ENCODE measurements at places on chromosomes 11 and 22. TPM values are rescaled to one million over a fixed set of nuclear protein-coding genes. Genes with fewer than 3 reads are reported as not detected.

Gene C11orf98
- total RNA-seq = 57.9 TPM

- DNase-seq = no peak
These were observed 138.1 kb downstream of the MAML2 start for GRCh38 chr11:96204721-96205459.

GRCh38 chr11:78223320-78223954 is 34.7 kb downstream of the USP35 start:
- no peak for DNase-seq

Gene CCDC87
- total RNA-seq = 0.62 TPM

- no peak for DNase-seq
These were observed 31.4 kb downstream of the NUMA1 start for GRCh38 chr11:72048766-72049460.

GRCh38 chr22:39502789-39503409 is 809 bp downstream of the MIEF1 start:
- no peak for DNase-seq

DNA sequence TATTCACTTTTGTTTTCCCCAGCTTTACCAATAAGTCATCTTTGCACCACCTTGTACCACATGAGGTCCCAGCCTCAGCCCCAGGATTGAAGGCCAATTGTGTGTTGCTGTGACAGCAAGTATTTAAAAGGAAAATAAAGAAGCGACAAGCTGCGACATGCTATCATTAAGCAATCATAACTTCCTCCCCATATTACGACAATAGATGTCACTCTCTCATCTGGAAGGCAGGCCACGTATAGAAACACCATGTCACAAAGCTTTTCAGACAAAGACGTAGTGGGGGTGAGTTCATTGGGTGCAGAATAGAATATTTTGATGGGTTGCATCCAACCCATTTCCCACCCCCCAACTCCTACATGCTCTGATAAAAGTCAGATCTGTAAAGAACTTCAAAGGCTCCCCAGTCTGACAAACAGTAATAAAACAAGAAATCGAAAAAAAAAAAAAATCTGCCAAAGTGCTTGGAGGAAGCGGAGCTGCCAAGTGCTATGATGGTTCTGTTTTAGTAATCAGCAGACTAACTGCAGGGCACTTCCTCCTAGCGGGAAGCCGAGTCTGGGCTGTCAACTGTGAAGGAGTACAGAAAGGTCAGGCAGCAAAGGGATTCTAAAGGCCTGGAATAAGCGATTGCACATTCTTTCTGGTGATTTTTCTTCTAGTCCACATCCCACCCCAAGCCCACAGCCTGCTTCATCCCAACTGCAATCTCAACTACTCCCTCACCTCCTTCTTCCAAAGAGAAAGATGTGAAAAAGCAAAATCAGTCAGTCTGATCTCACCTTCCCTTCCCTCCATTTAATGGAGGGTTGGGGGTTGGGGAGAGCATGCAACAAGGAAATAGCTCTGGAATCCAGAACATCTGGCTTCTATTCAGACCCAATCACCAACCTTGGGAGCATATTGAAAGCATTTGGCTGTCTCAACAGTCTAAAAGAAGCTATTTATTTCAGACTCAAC is 131.4 kb upstream of the UBASH3B start:
- no peak for DNase-seq

DNA sequence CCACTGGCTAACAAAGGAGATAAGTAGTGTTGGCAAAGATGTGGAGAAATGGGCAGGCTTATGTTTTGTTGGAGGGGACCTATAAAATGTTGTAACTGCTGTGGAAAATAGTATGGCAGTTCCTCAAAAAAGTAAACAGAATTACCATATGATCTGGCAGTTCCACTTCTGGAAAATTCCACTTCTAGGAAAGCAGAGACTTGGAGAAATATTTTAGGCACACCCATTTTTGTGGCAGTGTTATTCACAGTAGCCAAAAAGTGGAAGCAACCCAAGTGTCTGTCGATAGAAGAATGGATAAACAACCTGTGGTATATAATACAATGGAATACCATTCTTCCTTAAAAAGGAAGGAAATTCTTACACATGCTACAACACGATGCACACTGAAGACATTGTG is 57.0 kb upstream of the ADORA2A start:
- no peak for DNase-seq

Gene OR51A7
- total RNA-seq = not detected

Gene OTOG
- not detected for total RNA-seq

Gene CRYBA4
- total RNA-seq = 0.47 TPM

GRCh38 chr11:9527481-9528135 is 45.9 kb upstream of the WEE1 start:
- peak; percentile 42 for DNase-seq

DNA sequence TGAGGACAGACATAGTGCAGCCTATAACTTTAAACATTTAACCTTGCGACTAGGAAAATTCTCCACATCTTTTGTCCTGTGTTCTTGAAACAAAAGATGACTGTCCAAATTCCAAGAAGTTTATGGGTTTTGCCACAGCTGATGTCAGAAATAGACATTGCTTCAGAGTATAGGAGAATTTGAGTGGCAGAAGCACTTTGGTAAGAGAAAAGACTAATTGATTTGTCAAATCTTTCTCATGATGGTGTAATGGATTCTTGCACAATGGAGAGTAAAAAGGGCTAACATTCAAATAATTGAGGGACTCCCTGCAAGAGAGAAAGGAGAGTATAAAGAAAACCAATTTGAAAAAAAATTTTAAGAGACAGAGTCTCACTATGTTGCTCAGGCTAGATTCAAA is 25.3 kb downstream of the C11orf58 start:
- no peak for DNase-seq

GRCh38 chr11:37973941-37974340 is 1375.9 kb upstream of the RAG2 start:
- no peak for DNase-seq

- DNase-seq = no peak
These were observed 696.3 kb downstream of the DLG2 start for GRCh38 chr11:84930863-84931262.

DNA sequence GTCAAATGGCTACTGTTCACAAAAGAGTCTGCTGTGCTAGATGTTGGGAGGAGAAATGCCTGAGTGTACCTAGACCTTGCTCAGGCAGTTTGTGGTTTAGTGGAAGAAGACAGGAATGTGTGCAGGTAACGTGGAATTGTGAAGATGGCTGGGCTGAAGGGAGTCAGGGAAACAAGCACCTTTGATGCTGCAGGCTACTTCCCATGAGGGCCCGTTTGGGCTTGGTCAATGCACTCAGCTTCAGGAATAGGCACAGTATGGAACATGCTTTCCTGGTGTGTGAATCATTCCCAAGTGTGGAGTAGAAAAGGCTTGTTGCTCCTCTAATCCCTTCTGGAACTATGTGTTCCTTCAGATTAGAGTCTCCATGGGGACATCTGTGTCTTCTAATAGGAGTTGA is 318.3 kb upstream of the MTNR1B start:
- DNase-seq = no peak

Gene APOA4
- not detected for total RNA-seq

GRCh38 chr11:126497581-126498122 is 142.2 kb downstream of the ST3GAL4 start:
- DNase-seq = no peak

DNA sequence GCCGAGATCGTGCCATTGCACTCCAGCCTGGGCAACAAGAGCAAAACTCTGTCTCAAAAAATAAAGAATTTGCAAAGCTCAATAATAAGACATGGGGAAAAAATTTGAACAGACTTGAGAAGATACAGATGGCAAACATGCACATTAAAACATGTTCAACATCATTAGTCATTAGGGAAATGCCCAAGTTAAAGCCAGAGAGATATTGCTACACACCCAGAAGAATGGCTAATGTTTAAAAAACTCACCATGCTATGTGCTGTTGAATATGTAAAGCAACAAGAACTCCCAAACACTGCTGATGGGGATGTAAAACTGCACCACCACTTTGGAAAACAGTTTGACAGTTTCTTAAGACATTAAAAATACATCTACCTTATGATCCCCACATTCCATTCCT is 12.6 kb downstream of the LRRC75B start:
- DNase-seq = no peak

GRCh38 chr11:78773077-78773476 is 198.4 kb upstream of the NARS2 start:
- no peak for DNase-seq

DNA sequence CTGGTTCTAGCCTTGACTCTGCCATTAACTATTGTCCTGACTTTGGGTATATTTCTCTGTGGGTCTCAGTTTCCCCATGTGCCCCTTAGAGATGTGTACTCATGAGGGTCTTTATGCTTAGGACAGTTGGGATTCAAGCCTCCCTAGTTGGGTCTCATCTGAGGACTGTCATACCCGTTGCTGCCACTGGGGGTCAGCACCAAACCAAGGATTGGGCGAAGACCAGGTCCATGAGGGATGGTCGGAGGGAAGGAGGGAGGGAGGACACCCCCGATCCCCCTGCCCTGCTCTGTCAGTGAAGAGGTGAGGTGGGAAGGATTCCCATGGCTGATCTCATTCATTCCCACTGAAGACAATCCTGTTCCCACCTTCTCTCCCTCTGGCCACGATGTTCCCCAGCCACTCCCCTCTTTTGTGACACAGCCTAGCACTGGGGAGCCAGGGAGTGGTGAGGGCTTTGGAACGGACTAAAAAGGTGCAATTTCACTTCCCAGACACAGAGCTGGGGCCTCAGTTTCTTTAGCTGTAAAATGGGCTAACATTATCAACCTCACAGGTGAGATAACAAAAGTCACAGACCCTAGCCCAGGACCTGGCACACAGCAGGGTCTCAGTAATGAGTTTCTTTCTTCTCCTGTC is 12.4 kb upstream of the KLHL35 start:
- peak; percentile 76 for DNase-seq

- peak; percentile 34 for DNase-seq
These were observed 335 bp downstream of the ZNF408 start for GRCh38 chr11:46701078-46701654.

Gene DGAT2
- 5.9 TPM for total RNA-seq

- DNase-seq = no peak
These were observed 80.5 kb upstream of the CHRM4 start for GRCh38 chr11:46471943-46472661.

GRCh38 chr11:14678350-14678749 is 34.7 kb downstream of the PDE3B start:
- DNase-seq = no peak

DNA sequence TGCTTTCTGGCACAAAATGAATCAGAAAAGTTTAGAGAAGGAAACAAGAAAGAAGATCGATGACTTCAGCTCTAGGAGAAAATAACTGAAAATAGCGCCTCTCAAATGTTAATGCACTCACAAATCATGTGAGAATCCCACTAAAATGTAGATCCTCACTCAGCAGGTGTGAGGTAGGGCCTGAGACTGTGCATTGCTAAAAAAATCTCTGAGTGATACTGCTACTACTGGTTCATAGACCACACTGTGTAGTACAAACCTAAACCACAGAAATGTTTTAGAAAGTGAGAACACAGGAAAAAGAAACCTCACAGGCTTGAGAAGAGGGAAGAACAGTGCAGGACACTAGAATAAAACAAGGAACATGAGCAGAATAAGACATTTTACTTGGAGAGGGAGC is 2.0 kb downstream of the OR8D4 start:
- DNase-seq = no peak

Gene SLC17A6
- not detected for total RNA-seq

Gene IRAG1
- total RNA-seq = 3.5 TPM

- DNase-seq = no peak
These were observed 19.3 kb upstream of the ST3GAL4 start for GRCh38 chr11:126336138-126336541.
